ENCODE measurements at places on chromosomes 7 and 10. TPM values are rescaled to one million over a fixed set of nuclear protein-coding genes. Genes with fewer than 3 reads are reported as not detected.

DNA sequence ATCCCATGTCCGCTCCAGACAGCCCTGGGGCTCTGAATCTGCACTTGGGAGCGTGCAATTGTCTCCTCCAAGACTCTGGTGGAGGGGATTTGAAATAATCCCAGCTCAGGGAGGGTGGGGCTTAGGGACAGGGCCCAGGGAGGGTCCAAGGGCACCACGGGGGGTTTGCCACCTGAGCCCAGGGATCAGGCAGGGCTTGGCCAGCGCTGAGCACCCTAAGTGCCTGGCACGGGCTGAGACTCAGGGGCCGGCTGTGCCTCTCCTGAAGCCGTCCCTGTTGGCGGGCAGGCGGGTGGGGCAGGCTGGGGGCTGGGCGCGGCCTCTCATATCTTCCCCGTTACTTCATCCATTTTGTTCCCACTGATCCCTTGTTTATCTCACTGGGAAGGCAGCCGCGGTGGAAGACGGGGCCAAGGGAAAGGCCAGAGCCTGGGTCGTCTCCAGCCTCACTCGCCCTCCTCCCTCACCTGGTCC lies 41.8 kb upstream of the ELN start:
- no peak for DNase-seq

GRCh38 chr7:113805976-113806375 lies 112.8 kb downstream of the PPP1R3A start:
- DNase-seq, result no peak

DNA sequence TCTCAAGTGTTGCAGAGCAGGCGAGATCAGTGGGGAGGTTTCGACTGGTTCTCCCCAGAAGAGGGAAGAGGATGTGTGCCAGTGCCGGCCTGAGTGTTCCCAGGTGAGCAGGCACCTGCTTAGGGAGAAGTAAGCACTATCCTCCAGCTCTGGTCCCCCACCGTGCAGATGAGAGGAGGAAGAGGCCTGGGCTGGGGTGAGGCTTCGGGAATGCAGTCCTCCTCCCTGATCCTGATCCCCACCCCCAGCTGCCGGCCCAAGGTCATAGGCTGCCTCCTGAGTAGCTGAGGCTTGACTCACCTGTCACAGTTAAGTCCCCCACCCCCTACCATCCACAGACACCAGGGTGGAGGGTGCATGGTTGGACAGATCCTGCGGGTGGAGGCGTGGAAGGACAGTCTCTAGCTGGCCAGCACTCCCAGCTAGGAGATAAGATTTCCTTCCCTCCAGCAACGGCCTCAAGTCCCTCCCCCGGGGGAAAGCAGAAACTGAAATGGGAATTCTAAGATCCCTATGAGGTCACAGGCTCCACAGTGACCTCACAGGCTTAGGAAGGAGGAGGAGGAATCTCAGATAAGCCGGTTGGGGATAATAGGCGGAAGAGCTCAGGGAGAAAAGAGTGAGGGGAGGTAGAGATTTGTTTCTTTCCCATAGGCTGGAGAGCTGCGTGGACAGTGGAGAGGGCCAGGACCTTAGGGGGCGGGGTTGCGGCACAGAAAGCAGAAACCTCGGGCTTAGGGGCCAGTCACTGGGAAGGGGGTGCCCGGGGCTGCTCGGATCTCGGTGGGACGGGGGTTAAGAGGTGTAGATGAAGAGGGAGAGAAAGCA lies 1.0 kb downstream of the LRCH4 start:
- peak; percentile 62 for DNase-seq

The HTR5A gene
- not detected for total RNA-seq

GRCh38 chr7:32036557-32036956 lies 33.6 kb downstream of the PDE1C start:
- DNase-seq, result no peak

- no peak for DNase-seq
These were observed 210.9 kb downstream of the CREB5 start for GRCh38 chr7:28623105-28623730.

- DNase-seq, result no peak
These were observed 29.1 kb downstream of the NUDCD3 start for GRCh38 chr7:44461387-44461786.

DNA sequence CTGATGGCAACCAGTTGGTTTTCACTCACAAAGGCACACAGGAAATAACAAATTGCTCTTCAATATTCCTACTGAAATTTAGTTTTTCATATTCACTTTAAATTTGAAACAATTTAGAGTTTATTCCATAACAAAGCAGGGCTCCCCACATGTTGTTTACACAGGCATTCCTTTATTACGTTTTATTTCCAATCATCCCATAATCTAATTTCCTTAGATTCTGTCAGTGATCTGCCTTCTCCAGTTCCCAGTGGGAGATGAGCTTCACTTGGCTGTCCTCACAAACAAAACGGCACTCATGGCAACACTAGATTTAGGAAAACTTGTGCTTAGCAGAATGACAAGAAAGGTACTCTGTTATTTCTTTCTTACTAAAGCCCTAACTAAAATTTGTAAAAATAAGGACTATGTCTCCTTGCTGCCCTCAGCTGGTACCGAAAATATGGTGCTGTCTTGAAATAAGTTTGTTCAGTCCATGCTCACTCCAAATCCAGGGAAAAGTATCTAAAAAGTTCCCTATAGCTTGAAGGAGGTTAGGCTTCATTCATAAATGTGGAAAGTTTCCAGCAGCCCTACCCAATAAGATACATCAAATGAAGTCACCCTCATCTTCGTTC lies 23.0 kb downstream of the PHYH start:
- no peak for DNase-seq

DNA sequence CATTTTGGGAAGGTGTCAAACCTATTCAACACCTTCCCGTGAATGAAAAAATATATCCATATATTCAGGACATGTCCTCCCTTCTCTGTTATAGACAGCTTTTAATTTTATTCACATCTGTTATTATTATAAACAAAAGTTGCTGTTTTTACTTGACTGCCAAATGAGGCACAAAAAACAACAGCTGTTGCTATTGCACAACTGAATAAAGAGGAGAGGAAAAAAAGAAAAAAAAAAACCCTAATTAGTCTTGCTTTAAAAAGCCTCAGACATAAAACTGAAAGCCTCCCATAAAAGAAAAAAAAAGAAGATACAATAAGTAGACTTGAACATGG lies 153.4 kb downstream of the BMPER start:
- DNase-seq, result no peak

GRCh38 chr10:6739530-6740174 lies 159.6 kb upstream of the PRKCQ start:
- DNase-seq, result no peak

- DNase-seq, result no peak
These were observed 174.9 kb downstream of the LRMDA start for GRCh38 chr10:75606203-75606779.

DNA sequence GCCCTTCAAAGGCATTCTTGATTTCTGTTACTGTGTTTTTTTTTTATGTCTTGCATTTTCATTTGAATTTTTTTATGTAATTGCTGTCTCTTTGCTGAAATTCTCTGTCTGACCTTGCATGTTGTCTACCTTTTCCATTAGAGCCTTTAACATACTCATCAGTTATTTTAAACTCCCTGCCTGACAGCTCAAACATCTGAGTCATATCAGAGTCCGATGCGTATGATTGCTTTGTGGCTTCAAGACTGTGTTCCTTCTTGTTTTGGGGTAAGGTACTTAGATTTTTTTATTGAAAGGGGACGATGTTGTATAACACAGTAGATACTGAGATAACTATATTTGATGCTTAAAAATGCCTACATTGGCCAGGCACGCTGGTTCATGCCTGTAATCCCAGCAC lies 9.7 kb upstream of the TARP start:
- DNase-seq, result no peak

GRCh38 chr10:52383088-52383487 lies 69.0 kb downstream of the DKK1 start:
- DNase-seq, result no peak

- DNase-seq, result no peak
These were observed 266.3 kb downstream of the KCND2 start for GRCh38 chr7:120539321-120539720.
